ENCODE measurements at places on chromosomes 2 and 18. TPM values are rescaled to one million over a fixed set of nuclear protein-coding genes. Genes with fewer than 3 reads are reported as not detected.

PDE11A gene
- total RNA-seq, result not detected

GRCh38 chr2:111095434-111095833 lies 25.3 kb upstream of the BCL2L11 start:
- no peak for DNase-seq

TPO gene
- not detected for total RNA-seq

ASB18 gene
- total RNA-seq, result not detected

GRCh38 chr2:240355001-240355891 lies 80.2 kb upstream of the GPC1 start:
- no peak for DNase-seq

- DNase-seq, result peak; percentile 33
Measured at GRCh38 chr18:13003466-13003896, 12.3 kb downstream of the CEP192 start.

GRCh38 chr2:181697126-181697525 lies 16.8 kb upstream of the NEUROD1 start:
- DNase-seq, result no peak

IL36G gene
- not detected for total RNA-seq

- DNase-seq, result no peak
Measured at GRCh38 chr2:20880221-20880771, 57.4 kb upstream of the LDAH start.

- DNase-seq, result no peak
Measured at GRCh38 chr2:222134654-222135053, 164.1 kb downstream of the PAX3 start.

DNA sequence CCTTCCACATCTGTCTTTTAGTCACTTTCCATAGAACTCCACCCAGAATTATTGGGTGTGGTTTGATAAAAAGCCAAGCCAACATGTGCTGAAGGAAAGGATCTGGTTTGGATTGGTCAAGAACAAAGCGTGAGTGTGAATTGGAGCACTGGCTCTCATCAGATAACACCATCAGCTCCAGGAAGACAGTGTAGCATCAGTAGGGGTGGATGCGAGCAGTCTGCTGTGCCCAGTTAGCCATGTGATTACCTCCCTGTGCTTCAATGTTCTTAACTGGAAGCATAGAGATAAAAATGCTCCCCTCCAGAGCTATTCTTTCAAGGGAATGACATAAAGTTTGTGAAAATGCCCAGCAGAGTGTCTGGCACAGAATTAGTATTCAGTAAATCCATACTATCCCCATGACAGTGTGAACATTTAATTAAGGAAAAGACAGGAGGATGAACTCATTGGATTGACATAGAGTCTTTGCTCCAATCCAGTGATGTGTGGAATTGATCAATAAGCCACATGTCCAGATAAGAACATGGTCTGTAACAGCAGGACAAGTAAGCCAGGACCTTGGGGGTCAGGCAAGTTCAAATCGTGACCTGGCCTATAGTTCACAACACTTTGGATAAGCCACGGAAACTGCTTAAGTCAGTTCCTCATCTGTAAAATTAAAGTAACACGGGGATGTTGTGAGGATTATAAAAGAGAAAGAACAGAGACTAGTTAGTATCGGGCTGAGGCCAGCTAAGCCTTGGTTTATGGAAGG lies 68.0 kb downstream of the FAM124B start:
- DNase-seq, result no peak

RNU2-63P gene
- total RNA-seq, result not detected

DNA sequence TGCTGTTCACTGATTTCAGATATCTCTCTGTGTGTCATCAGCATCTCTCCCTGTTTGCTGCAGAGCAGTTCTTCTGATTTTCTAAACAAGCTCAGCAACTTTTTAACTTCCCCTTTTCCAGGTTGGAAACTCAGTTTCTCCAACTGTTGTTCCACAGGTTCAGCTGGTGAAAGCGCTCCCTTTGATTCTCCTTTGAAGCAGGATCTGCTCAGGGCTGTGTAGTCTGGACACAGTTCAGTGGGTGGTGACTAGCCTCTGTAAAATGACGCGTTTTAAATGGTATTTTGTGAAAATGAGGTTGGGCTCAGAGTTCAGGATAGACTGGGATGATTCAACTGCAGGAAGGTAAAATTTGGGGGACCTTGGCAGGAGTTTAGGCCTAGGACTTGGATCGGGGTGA lies 106.3 kb downstream of the TRIM43 start:
- DNase-seq, result no peak

DNA sequence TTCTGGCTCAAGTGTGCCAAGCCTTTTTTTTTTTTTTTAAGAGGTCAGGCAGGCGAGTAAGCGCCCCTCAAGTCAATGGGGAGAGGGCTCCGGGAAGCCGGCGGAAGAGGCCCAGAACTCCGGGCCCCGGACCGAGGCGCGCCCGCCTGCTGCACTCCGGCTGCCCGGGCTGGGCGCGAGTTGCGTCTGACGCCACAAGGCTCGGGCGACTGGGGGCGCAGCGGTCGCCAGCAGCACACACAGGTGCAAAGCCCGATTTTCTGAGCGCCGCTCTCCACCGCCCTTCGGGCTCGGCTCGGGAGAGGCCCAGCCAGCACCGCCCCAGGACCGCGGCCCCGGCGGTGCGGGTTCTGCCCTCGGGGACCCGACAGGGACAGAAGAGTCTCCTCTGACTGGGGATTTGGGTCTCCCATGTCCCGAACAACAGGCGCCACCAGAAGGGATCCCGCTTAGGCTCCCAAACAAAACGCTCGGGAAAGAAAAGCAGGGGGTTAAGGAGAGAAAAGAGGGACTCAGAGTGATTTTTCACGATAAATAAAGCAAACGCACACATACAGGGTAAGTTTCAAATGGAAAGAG lies 787 bp downstream of the ERBB4 start:
- no peak for DNase-seq

- no peak for DNase-seq
Measured at GRCh38 chr2:113070606-113070975, 2.8 kb downstream of the IL1F10 start.

DNA sequence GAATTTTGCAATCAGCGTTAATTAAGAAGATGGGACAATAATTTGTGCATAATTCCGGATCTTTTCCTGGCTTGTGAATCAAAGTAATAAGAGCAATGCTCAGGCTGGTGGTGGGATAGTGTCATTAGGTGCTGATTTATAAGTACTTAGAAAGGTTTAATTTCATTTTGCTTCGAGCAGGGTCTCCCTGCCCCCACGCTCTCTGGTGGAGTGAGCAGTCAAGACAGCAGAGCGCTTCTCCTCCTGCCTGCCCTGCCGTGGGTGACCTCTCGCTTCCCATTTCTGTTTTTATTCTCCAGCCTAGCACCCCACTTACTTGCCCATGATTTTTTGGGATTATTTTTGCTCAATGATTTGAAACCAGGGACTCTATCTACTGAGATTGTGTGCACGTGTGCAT lies 7.1 kb downstream of the ASB18 start:
- no peak for DNase-seq

GRB14 gene
- total RNA-seq, result 3.2 TPM

FHOD3 gene
- 7.8 TPM for total RNA-seq

GRCh38 chr2:120251880-120252224 lies 800 bp upstream of the RALB start:
- no peak for DNase-seq

GRCh38 chr18:47968006-47968676 lies 37.7 kb upstream of the SMAD2 start:
- no peak for DNase-seq

GRCh38 chr2:15763822-15764682 lies 172.4 kb downstream of the DDX1 start:
- DNase-seq, result no peak

DNA sequence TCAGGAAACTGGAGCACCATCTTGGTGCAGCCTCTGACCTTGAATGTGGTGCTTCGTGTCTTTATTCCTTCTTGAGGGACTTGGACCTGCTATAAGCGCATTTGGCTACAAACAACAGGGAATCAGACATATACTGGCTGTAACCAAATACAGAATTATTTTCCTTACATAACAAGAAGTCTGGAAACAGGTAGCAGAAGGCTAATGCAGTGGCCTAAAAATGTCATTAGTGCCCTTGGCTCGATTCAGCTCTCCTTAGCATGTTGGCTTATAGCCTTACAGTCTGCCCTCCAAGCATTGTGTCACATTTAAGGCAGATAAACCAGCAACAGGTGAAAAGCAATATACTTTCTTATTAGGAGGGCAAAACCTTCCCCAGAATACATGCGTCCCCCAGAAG lies 655.4 kb downstream of the XIRP2 start:
- DNase-seq, result no peak

- no peak for DNase-seq
Measured at GRCh38 chr2:198953328-198953727, 504.4 kb downstream of the SATB2 start.

DNA sequence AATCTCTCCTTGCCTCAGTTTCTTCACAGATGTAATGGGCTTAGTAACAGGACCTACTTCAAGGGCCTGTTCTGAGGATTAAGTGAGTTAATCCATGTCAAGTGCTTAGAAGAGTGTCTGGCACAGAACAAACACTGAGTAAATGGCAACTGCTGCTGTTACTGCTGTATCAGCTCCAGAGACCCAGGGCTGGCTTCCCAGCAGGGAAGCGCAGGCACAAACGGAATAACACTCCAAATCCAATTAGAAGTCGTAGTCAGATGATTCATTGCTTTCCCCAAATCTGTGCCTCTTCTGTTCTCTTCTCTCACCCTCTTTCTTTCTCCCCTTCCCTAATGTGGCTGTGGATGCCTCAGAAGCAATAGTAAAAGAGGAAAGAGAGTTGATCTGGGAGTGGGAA lies 101.1 kb upstream of the FZD7 start:
- DNase-seq, result no peak

DNA sequence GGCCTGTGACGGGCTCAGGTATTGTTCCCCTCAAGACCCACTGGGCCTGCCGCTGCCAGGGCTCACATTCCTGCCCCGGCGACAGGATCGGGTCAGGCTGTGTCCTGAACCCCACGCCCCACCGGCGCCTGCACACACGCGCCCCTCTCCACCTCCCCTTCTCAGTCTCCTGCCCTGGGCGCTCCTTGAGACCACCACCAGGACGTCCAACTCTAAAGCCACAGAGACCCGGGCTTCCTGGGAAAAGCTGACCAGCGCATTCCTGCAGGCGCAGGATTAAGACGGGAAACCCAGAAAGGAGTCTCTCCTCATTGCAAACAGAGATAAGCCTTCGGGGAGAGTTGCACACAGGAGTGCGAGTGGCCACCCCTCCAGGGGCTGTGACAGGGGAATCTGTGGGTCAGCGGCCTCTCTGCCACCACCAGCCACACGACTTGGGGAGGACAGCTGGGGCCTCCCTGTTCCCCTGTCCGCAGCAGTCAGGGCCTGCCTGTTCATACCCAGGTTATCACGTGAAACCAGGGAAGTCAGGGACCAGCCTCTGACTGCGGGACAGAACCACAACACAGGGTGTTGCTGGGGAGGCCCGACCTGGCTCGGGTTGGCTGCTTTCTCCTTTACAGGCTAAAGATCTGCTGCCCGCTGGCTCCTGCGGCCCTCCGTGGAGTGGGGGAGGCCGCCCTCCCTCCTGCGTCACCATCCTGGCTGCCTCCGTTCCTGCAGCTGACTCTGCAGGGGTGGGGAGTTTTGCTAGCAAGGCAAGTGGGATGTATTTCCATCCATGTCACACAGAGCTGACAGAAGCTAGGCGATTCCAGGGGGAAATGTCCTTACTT lies 88.8 kb downstream of the ZCCHC2 start:
- DNase-seq, result no peak

KLF7 gene
- total RNA-seq, result 30.6 TPM

- peak; percentile 22 for DNase-seq
Measured at GRCh38 chr2:198374375-198375082, 570.1 kb downstream of the PLCL1 start.

- no peak for DNase-seq
Measured at GRCh38 chr2:180705122-180705521, 275.3 kb upstream of the UBE2E3 start.

DES gene
- not detected for total RNA-seq

DNA sequence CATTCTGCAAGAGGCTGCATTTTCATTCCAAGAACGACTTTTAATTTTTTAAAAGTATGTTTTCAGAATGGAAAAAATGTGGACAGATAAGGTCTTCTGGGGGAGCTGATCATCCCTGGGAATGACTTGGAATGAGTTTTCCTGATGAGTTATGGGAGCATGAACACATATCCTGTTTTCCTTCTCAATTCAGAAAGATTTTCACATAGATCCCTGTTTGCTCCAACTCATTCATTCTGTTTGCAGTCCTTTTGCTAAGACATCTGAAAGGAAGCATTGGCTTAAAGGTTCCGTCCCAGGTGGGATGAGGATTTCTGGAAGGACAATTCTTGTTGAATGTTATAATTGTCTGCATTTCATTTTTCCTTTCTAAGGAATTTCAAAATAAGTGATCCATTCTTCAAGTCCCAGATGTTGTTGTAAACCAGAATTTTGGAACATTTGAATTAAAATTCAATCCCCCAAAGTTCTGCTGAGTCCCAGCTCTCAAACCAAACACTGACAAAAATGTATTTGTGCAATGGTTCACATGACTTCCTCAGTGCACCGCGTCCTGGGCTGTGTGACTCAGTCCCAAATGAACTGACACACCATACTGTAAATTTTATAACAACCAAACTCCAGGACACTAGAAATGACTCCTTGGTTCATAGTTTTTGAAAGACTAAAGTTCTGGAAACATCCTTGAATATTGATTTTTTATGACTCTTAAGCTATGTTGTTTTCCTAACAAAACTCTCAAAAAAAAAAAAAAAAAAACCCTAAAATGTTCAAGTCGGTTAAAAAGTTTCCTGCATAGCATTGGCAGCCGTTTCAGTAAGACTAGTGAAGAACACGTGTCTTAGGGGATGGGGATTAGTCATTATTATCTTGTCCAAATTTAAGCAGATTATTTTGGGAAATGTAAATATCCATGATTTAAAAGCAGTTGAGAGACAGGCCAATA lies 281.8 kb upstream of the TCF4 start:
- no peak for DNase-seq

RGPD3 gene
- 0.05 TPM for total RNA-seq

RAB11FIP5 gene
- 68.3 TPM for total RNA-seq

RPS27A gene
- 1,983 TPM for total RNA-seq

DNA sequence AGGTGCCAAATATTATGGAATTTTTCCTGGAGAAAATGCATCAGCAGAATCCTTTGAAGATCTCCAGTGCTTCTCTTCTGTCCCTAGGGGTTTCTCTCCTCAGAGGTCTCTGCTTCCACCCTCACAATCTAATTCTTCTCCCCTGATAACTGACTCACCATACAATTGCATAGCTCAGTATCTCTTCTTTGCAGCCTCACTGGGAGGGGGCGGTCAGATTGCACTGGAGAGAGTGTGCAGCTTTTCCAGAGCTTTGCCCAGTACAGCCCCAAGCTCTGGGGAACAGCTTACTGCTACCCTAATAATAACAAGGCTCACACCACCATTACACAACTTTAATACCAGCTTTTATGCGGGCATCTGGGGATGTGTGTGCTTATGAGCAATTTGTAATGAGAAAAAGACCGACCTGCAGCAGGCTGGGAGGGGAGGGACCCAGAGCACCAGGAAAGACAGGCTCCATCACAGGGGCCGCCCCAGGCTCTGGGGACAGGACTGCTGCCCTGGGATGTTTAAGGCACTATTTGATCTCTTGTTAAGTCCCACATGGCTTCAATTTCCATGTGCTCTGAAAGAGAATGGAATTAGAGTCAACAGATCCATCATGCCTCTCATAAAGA lies 276.6 kb upstream of the SIX2 start:
- no peak for DNase-seq
